ENCODE measurements at places on chromosomes 4 and X.
A peak's percentile ranks its signal among the peaks of the same experiment; 100 is the strongest.

GRCh38 chr4:146123231-146123630, 52.3 kb upstream of the LSM6 start:
- DNase-seq = no peak

GRCh38 chrX:18931972-18932371, 51.9 kb downstream of the PHKA2 start:
- DNase-seq = no peak

GRCh38 chr4:139144911-139145551, 32.0 kb downstream of the ELF2 start:
- no peak for DNase-seq

DNA sequence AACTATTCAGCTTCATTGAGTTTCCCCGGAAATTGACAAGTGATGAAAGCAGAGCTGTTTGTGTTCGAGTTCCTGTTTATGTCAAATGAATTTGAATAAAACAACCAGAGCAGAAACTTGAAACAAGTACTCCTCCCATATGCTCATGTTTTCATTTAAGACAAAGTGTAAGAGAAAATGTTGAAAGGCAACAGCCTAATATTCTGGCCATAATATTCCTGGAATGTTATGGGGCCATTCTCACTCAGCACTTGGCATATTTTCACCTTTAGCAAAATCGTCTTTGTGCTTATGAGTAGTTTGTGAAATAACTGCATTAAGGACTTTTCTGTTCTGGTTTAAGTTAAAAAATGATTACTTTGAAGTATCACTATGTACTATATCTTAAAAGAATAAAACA, 276.0 kb upstream of the FAT1 start:
- DNase-seq = no peak

- peak; percentile 68 for DNase-seq
Observed at GRCh38 chrX:40108959-40109287, 11.2 kb upstream of the BCOR start.

DNA sequence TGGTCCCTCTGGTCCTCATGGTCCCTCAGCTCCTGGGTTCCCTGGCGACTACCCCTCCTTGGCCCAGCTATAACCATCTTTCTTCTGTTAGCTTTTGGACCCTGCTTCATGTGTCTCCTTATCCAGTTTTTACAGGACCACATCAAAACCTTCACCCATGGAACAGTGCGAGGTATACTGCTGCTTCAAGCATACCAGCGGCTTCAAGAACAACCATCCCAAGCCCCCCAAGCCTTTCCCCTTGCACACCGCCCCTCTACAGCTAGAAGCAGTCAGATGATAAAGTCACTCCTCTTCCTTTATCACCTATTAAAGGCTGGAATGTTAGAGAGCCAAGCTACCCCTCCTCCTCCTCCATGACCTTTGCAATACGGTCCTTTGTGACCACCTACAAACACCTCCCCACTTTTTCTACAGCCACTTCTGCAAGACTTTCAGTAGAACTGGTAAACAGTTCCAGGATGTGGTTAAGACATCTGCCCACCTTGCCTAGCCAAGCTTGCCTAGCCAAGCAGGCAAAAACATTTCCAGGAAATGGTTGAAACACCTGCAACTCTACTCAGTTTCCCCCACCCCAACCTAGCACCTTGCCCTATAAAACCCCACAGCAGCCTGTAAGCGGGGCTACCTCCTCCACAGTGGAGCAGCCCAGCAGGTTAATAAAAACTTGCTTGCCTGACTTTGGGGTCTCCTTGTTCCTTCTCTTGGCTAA, 125.7 kb downstream of the ZC4H2 start:
- DNase-seq = no peak

DNA sequence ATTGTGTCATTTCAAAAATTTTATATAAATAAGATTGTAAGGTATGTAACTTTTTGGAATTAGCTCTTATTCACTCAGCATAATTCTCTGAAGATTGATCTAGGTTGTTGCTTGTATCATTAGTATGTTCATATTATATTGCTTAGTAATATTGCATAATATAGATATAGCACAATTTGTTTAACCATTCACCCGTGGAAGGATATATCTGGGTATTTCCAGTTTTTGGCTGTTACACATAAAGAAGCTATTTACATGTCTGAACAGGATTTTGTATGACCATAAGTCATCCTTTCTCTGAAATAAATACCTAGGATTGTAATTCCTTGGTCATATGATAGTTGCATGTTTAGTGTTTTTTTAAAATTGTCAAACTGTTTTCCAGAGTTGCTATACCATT, 82.5 kb downstream of the CPEB2 start:
- no peak for DNase-seq

GRCh38 chrX:107398115-107398514, 51.3 kb upstream of the FRMPD3 start:
- DNase-seq = no peak

GRCh38 chrX:20382518-20383297, 116.0 kb upstream of the RPS6KA3 start:
- no peak for DNase-seq

DNA sequence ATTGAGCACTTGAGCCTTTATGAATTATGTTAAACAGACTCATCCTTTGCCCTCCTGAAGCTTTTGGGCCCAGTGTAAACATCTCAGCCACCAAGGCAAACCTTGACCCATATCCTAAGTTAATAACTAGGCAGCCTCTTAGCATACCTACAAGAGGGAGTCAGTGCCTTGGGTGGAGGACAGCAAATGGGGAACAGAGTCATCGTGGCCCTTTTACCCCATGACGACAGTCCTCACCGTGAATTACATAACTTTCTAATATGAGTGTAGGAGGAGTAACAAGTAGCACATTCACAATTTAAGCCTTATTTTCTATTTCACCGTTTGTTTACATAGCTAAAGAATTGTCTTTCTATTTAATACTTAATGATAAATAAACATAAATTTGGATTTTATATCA, 16.8 kb downstream of the CLDN22 start:
- DNase-seq = no peak

DNA sequence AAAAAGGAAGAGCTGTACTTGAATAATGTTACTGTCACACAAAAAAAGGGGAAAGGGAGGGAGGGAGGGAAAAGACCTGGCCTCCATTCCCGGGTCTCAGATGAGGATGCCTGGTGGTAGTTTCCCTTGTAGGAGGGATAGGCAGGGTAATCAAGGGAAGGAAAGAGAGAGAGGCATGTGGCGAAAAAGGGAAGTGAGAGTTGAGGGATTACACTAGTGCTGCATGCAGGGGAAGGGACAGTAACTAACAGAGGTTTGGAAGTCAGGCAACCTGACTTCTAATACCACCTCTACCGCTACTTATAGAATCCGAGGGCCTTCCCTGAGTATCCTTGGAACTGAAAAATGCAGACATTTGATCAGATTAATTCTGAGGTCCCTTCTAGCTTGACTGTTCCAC, 821.7 kb upstream of the FTHL17 start:
- DNase-seq = no peak

- DNase-seq = no peak
Observed at GRCh38 chr4:15765910-15766697, 12.0 kb upstream of the CD38 start.

- DNase-seq = no peak
Observed at GRCh38 chrX:9597361-9598035, 132.6 kb downstream of the TBL1X start.

GRCh38 chrX:46912603-46913491, 626 bp downstream of the JADE3 start:
- DNase-seq = peak; percentile 7

DNA sequence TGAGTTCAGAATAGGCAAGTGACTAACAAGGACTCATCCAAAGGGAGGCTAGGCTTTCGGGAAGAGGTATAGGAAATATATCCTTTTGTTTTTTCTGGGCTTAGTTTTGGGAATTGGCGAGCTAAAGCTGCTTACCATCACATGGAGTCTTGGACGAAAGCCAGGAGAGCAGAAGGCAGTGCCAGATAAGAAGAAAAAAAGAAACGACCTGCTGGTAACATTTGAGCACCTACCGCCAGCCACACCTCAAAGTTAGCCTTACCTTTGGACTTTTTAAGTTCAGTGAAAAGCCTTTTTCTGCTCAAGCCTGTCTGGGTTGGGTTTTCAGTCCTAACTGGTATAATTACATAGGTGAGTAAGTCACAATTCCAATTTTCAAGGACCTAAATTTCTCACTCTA, 85.1 kb upstream of the LCORL start:
- DNase-seq = no peak

DNA sequence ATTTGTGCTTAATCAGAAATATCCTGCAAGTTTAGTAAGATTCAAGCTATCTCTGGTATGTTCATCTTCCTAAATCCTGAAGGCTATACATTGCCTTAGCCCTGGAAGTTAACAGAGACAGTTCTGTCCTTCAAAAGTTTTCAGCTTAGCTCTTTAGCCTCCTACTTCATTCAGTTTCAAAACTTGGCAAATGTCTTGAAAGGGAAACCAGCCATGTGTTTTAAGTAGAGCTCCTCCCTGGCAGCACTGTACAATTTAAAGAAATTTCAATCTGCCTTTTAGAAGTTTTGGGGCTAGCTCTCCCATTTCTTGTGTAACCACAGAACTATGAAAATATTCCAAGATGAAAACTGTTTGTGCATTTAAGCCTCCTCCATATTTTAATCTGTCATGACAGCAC, 47.0 kb downstream of the FANCB start:
- no peak for DNase-seq

DNA sequence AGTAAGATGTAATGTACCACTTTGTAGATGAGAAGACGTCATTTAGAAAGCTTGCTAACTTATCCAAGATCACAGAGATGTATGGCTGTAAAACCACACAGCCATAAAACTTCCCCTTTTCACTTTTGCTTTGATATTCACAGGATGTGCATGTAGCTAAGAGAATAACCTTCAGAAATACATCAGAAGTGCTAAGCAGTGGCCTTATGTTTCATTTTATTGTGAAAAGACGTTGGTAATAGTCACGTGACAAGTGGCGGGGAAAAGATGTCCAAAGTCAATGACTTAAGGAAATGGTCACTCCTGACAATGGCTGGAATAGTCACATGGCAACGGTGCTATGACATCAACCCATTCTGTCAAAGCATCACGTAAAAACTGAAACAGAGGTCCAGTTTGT, 12.9 kb upstream of the WDR17 start:
- no peak for DNase-seq

DNA sequence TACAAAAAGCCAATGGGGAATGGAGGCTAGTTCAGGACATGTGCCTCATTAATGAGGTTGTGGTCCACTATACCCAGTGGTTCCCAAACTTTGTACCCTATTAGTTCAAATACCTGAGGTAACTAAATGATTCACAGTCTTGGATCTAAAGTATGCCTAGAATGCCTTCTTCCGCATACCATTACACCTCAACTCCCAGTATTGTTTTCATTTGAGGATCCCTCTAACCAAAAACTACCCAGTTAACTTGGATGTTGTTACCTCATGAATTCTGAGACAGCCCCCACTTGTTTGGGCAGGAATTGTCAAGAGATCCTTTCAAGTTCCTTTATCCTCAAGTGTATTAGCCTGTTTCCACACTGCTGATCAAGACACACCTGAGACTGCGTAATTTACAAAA, 439.2 kb downstream of the PCDH10 start:
- no peak for DNase-seq

- no peak for DNase-seq
Observed at GRCh38 chr4:173138624-173139023, 30.0 kb upstream of the GALNT7 start.

DNA sequence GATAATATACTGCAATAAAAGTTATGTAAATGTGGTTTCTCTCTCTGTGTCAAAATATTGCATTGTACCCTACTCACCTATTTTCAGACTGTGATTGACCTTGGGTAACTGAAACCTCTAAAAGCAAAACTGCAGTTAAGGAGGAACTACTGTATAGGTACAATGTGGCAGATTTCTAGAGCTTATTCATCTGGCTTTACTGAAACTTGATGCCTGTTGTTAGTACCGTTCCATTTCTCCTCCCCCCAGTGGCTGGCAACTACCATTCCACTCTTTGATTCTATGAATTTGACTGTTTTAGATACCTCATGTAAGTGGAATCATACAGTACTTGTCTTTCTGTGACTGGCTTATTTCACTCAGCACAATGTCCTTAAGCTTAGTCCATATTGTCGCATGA, 61.9 kb downstream of the HOPX start:
- no peak for DNase-seq

GRCh38 chr4:6298035-6298434, 28.4 kb downstream of the WFS1 start:
- DNase-seq = no peak

- DNase-seq = no peak
Observed at GRCh38 chrX:69066966-69067525, 98.2 kb downstream of the PJA1 start.

DNA sequence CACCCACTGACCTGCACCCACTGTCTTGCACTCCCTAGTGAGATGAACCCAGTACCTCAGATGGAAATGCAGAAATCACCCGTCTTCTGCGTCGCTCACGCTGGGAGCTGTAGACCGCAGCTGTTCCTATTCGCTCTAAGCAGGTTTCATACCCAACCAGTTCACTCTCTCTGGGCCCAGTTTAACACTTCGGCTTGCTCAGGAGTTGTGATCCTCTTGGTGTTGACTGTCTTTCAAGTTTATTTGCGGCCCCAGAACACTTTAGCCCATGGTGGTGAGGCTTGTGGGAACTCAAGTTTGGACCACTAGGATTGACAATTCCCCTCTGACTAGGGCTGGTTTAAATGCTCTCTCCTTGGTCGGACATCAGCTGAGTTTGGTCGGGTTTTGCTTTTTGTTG, 147.0 kb downstream of the DACH2 start:
- no peak for DNase-seq

- DNase-seq = no peak
Observed at GRCh38 chr4:61336488-61336887, 136.4 kb downstream of the ADGRL3 start.

GRCh38 chr4:128819082-128819742, 9.7 kb downstream of the JADE1 start:
- no peak for DNase-seq

GRCh38 chrX:116236666-116237065, 66.1 kb downstream of the AGTR2 start:
- no peak for DNase-seq

DNA sequence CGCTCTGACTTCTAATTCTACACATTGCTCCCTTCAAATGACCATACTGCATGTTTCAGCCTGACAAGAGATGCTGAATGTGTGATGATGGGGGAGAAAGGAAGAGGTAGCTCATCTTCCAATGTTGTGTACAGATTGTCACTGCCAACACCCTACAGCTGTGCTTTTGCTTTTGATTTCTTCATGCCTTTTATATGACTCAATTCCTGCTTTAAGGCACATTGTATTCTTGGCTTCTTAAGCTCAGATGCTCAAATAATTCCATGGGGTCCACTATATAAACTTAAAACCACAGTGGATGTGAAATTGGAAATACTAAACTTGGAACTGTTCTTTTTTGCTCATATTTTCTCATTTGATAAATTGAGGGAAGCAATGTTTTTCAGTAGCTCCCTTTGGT, 183.2 kb upstream of the WDFY3 start:
- no peak for DNase-seq

GRCh38 chr4:110248831-110249253, 50.4 kb upstream of the ELOVL6 start:
- DNase-seq = no peak

- no peak for DNase-seq
Observed at GRCh38 chr4:102586002-102586643, 85.0 kb downstream of the NFKB1 start.

- no peak for DNase-seq
Observed at GRCh38 chr4:133355633-133356032, 206.5 kb downstream of the PCDH10 start.
